ENCODE measurements at places on chromosomes 5 and 9.

GRCh38 chr5:156186760-156187159, 140.2 kb upstream of the SGCD start:
- no peak for DNase-seq
- H3K4me1 ChIP-seq = no peaks in the 10 kb centered on the region
- no peak overlapping the region for H3K27ac ChIP-seq
- no peaks in the 10 kb centered on the region for H3K27me3 ChIP-seq
- no peaks in the 10 kb centered on the region for H3K36me3 ChIP-seq
- no peak overlapping the region for H3K4me3 ChIP-seq

DNA sequence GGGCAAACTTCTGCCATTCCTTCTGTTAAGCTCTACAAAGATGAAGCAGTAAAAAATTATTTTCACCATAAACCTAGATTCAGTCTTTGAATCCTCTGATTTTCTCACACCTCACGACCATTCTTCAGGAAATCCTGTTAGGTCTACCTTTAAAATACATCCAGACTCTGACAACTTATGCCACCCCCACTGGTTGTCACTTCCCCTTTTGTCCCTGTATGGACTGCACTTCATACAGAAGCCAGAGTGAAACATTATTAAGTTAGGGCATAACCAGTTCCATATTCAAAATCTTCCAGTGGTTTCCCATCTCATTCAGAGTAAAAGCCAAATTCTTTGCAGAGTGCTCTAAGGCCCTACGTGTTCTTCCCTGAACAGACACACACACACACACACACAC, 499.8 kb downstream of the RASEF start:
- H3K36me3 ChIP-seq = no peaks in the 10 kb centered on the region
- H3K27ac ChIP-seq = no peak overlapping the region
- no peaks in the 10 kb centered on the region for H3K27me3 ChIP-seq
- H3K4me3 ChIP-seq = no peak overlapping the region
- H3K4me1 ChIP-seq = peaks cover 2% of the 10 kb centered on the region
- no peak for DNase-seq

GRCh38 chr5:146553446-146553845, 37.5 kb upstream of the GPR151 start:
- H3K36me3 ChIP-seq = no peaks in the 10 kb centered on the region
- H3K27ac ChIP-seq = no peak overlapping the region
- no peaks in the 10 kb centered on the region for H3K27me3 ChIP-seq
- no peaks in the 10 kb centered on the region for H3K4me1 ChIP-seq
- no peak overlapping the region for H3K4me3 ChIP-seq
- DNase-seq = no peak

GRCh38 chr9:126666155-126666803, 52.6 kb downstream of the LMX1B start:
- H3K4me3 ChIP-seq = no peak overlapping the region
- peaks cover 50% of the 10 kb centered on the region for H3K27me3 ChIP-seq
- no peak overlapping the region for H3K27ac ChIP-seq
- peaks cover 34% of the 10 kb centered on the region for H3K4me1 ChIP-seq

DNA sequence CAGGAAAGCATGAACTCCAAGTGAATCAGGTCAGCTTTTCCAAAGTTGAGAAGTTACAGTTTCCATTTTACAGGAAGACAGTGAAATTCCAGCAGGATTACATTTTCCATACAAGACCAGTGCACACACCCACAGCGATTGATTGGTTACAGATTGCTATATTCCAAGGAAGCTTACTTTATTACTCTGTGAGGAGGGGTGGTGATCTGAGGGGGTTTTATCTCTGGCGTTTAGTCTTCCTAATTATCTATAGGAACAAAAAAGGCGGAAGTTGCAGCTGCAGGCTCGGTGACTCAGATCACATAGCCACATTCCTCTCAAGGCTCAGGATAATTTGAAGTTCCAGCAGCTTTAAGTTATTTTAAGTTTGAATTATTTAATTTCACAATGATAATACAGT, 450.4 kb upstream of the NMUR2 start:
- H3K27me3 ChIP-seq = no peaks in the 10 kb centered on the region
- H3K36me3 ChIP-seq = no peaks in the 10 kb centered on the region
- no peak overlapping the region for H3K27ac ChIP-seq
- no peak for DNase-seq

GRCh38 chr5:83924171-83924570, 203.5 kb upstream of the HAPLN1 start:
- no peak for DNase-seq
- no peaks in the 10 kb centered on the region for H3K4me1 ChIP-seq
- H3K27ac ChIP-seq = no peak overlapping the region
- no peaks in the 10 kb centered on the region for H3K27me3 ChIP-seq
- no peaks in the 10 kb centered on the region for H3K36me3 ChIP-seq

DNA sequence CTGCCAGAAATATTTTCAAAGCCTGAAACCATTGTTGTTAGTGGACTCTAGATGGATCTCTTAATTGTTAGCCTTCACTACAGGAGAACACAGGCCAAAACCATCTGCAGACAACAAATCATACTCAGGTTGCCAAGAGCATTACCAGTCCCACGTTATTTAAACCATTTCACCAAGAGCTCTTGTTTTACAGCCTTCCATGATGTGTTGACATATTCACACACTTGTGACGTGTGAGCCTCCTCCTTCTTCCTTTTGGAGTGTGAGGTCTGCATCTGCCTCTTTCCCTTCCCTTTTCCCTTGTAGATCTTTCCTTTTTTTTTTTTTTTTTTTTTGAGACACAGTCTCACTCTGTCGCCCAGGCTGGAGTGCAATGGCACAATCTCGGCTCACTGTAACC, 279.0 kb downstream of the AUH start:
- no peaks in the 10 kb centered on the region for H3K36me3 ChIP-seq
- H3K27me3 ChIP-seq = no peaks in the 10 kb centered on the region
- no peak overlapping the region for H3K4me3 ChIP-seq
- H3K4me1 ChIP-seq = no peaks in the 10 kb centered on the region
- no peak overlapping the region for H3K27ac ChIP-seq

- no peaks in the 10 kb centered on the region for H3K4me1 ChIP-seq
- H3K27ac ChIP-seq = no peak overlapping the region
- no peaks in the 10 kb centered on the region for H3K36me3 ChIP-seq
- DNase-seq = no peak
- H3K27me3 ChIP-seq = no peaks in the 10 kb centered on the region
Measured at GRCh38 chr9:99588299-99588698, 233.4 kb upstream of the NR4A3 start.

DNA sequence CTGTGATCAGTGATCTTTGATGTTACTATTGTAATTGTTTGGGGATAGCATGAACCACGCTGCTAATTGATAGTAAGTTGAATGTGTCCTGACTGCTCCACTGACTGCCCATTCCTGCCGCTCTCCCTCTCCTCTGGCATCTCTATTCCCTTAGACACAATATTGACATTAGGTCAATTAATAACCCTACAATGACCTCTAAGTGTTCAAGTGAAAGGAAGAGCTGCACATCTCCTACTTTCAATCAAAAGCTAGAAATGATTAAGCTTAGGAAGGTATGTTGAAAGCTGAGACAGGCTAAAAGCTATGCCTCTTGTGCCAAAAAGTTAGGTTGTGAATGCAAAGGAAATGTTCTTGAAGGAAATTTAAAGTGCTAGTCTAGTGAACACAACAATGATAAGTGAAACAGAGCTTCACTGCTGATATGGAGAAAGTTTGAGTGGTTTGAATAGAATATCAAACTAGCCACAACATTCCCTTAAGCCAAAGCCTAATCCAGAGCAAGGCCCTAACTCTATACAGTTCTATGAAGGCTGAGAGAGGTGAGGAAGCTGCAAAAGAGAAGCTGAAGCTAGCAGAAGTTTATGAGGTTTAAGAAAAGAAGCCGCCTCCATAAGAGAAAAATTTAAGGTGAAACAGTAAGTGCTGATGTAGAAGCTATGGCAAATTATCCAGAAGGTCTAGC, 12.9 kb downstream of the CLINT1 start:
- H3K27me3 ChIP-seq = no peaks in the 10 kb centered on the region
- no peak for DNase-seq
- H3K4me3 ChIP-seq = no peak overlapping the region
- H3K4me1 ChIP-seq = no peaks in the 10 kb centered on the region

DNA sequence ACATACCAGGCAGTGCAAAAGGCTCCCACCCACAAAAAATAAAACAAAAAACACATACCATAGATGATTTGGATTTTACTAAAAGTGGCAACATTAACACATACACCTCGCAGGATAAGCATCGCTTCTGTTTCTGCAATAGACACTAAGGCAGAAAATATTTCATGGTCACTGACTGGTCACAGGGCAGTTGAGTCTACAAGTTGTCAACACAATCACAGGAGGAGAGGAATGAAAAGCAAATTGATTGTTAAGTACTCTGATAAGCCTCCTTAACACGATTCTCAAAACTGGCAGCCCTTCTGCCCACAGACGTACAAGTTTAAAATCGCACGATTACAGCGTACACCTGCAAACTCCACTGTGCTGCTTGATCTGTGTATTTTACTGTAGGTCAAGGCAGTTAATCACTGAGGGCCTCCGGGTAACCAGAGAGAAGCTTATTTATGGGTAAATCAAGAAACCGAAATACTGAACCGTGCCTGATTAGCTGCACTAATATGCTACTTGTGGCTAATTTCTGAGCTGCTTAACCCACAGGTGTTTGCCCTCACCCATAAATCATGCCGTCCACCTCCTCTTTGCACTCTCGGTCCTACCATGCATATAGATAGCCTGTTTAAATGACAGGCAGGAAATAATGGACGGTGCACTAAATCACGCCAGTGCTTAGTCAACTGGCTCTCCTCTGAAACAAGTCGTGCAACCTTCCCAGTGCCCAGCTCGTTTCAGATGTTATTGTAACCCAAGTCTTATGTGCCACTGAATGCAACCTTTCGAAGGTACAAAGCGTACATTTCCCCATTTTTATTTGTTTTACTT, 659.4 kb upstream of the ADAMTS16 start:
- peaks cover 3% of the 10 kb centered on the region for H3K27me3 ChIP-seq
- no peak overlapping the region for H3K4me3 ChIP-seq
- H3K4me1 ChIP-seq = no peaks in the 10 kb centered on the region
- H3K36me3 ChIP-seq = no peaks in the 10 kb centered on the region
- no peak overlapping the region for H3K27ac ChIP-seq

GRCh38 chr5:81310402-81311063, 9.1 kb downstream of the ZCCHC9 start:
- H3K27me3 ChIP-seq = no peaks in the 10 kb centered on the region
- H3K4me3 ChIP-seq = no peak overlapping the region
- H3K36me3 ChIP-seq = peaks cover 46% of the 10 kb centered on the region
- no peaks in the 10 kb centered on the region for H3K4me1 ChIP-seq
- DNase-seq = no peak
- H3K27ac ChIP-seq = no peak overlapping the region

DNA sequence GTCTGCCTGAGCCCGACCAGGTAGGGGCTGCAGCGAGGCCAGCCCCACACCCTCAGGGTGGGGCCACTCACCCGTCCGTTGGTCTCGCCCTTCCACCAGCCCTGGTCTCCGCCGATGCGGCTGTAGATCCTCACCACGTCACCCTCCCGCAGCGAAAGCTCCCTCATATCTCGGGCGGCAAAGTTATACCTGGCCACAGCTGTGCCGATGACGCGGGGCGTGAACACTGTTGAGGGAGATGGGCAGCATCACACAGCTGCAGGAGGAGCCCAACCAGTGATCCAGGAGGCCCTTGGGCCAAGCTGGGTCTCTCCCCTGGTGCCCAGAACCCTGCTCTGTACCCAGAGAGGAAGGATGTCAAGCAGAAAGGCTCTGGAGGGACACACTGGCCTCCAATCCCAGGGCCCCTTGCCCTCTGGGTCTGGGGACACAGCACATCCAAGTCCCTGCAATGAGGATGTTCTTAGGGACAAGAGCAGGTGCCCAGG, 30.3 kb upstream of the SARDH start:
- peaks cover 67% of the 10 kb centered on the region for H3K36me3 ChIP-seq
- no peak overlapping the region for H3K27ac ChIP-seq
- H3K4me3 ChIP-seq = no peak overlapping the region
- DNase-seq = no peak

DNA sequence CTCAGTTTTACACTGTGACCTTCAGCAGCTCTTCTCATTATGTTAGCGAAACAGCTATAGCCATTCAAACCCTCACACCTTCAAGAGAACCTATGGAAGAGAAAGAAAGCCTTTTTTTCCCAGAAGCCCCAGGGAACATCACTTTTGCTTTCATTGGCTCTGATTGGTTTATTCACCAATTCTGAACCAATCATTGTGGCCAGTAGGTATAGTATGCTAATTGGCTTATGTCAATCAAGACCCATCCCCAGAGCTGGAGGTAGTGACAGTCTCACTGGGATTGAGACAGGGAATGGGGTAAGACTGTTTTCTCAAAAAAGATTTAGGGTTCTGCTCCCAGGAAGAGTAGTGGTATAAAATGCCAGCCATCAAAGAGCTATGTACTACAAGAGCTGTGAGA, 74.1 kb upstream of the FSD1L start:
- no peaks in the 10 kb centered on the region for H3K4me1 ChIP-seq
- no peak overlapping the region for H3K27ac ChIP-seq
- H3K4me3 ChIP-seq = no peak overlapping the region
- peaks cover 15% of the 10 kb centered on the region for H3K36me3 ChIP-seq

DNA sequence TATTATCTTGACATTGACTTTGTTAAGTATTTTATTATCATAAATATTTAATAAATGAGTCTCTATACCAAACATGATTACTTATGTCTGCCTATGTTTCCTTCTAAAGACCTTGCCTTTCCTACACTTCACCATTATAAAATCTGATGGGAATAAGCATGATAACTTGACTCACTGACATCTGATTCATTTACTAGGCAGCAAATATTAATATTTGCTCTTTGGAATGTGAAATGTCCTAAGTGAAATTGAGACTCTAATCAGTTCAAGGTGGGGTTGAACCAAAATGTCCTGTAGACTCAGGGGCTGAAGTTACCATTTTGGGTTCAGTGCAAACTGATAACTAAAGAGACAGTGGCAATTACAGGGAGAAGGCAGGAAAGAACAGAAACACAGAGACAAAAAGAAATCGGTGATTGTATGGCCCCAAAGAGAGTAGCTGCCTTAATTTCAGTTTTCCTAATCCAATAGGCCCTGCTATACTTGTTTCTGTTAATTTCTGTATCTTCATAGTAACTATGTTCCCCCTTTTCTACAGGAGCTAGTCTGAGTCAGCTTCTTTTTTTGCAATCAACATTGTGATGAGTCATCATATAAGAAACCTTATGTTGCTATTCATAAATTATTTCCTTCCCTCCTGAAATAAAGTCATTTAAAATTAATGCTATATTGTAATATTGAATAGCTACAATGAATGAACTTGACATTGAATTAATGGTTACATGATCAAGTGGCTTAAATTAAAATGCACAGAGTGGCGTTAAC, 296.8 kb downstream of the PDE4D start:
- H3K27me3 ChIP-seq = no peaks in the 10 kb centered on the region
- H3K4me1 ChIP-seq = peaks cover 15% of the 10 kb centered on the region
- no peak overlapping the region for H3K27ac ChIP-seq
- H3K36me3 ChIP-seq = no peaks in the 10 kb centered on the region
- no peak for DNase-seq
